ENCODE measurements at places on chromosomes 6 and 20.

GRCh38 chr6:133632206-133632605 is 256.7 kb upstream of the TCF21 start:
- no peak for DNase-seq

DNA sequence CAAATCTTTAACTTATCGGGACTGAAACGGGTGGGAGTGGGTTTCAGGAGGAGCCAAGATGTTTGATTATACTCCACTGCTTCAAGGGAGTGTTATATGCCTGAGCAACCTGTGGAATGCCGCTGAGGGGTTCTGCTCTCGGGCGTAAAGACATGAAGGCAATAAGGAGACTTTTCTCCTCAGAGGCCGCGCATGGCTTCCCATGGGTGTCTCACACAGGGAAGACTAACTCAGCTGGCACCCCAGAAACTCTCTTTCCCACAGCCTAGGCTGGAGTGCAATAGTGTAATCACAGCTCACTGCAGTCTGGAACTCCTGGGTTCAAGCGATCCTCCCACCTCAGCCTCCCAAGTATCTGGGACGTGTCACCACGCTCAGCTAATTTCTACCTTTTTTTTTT is 5.1 kb upstream of the C20orf141 start:
- DNase-seq: no peak

DNA sequence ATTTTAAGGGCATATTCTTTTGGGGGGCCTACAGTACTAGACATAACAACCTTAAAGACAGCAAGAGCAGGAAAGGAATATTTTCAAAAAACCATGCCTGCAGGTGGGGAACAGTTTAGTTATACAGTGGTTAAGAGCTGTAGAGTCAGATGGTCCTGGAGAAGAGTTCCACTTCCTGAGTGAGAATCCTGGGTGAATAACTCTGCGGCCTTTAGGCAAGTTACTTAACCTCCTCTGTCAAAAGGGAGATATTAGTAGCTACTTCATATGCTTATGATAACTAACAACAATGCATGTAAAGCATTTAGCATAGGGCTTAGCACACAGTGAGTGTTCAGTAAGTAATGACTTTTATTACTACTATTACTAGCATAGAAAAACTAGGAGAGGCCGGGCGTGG is 119.2 kb upstream of the TAB2 start:
- no peak for DNase-seq

DNA sequence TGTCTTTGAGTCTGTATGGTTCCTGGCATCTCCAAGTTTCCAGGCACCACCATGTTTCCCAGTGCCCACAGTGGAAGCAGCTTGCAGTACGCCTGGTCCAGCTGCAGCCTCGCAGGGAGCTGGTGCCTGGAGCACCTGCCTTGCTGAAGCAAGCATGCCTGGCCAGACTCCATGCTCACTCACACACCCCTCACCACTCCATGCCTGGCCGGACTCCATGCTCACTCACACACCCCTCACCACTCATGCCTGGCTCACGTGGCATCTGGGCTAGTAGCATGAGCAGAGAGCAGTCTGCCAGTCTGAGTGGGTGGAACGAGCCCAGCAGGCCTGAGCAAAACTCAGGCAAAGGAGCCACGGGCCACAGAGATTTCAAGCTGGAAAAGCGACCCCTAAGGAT is 214.3 kb downstream of the TFAP2C start:
- no peak for DNase-seq

DNA sequence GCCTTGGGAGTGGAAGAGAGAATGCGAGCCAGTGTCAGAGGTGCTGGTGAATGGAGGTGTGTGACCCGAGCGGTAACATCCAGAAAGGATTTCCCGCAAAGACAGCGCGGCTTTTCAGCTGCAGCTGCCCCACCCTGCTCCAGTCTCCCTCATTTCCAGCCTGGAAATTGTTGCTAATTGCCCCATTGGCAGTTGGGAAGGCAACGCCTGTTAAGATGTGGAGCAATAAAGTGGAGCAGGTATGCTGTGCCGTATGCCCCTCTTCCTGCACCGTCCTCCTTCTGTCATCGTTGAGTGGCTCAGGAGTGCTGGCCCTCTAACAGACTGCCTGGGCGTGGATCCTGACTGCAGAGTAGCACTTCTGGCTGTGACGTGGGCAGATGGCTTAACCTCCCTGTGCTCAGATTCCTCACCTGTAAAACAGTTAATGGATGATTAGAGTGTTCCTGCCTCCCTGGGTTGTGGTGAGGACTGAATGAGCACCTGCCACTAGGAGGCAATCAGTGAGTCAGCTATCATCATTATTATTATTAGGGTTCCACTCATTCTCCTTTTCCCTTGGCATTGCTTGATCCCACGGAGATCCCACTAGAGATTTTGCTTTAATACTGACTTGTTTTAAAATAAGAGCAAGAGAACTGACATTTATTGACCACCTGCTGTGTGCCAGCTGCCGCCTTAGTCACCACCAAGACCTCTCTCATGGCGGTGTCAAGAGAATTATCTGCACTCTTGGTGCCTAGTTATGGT is 11.7 kb downstream of the ARFGEF2 start:
- no peak for DNase-seq

DNA sequence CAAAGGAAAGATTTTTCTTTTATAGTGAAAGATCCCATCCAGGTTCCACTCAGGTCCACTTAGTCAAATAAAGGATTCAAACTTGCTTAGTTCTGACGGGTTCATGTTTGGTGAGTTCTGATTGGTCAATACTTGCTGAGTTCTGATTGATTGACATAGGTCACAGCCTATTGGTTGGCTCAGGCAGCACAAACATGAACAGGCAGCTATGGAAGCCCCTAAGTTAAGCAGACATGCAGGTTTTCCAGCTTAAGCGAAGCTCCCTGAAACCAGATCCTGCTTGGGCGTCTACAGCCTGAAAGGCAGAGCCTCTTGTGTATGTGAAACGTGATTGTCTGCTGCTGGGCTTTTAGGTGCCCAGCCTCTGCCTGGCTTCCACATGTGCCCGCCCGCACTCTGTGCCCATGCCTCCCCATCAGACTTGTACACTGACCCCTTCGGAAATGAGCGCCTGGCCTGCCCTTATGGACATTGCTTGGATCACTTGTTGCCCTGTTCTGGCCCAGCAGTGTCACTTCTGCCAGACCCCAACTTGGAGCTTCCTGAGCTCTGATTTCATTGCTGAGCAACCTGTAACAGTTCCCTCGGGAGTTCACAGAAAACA is 45.4 kb upstream of the ECI2 start:
- no peak for DNase-seq

- DNase-seq: no peak
Observed at GRCh38 chr6:77095936-77096627, 367.2 kb downstream of the HTR1B start.

GRCh38 chr6:147691446-147691845 is 183.0 kb downstream of the SAMD5 start:
- no peak for DNase-seq

GRCh38 chr6:169340395-169340794 is 86.7 kb upstream of the THBS2 start:
- DNase-seq: no peak

DNA sequence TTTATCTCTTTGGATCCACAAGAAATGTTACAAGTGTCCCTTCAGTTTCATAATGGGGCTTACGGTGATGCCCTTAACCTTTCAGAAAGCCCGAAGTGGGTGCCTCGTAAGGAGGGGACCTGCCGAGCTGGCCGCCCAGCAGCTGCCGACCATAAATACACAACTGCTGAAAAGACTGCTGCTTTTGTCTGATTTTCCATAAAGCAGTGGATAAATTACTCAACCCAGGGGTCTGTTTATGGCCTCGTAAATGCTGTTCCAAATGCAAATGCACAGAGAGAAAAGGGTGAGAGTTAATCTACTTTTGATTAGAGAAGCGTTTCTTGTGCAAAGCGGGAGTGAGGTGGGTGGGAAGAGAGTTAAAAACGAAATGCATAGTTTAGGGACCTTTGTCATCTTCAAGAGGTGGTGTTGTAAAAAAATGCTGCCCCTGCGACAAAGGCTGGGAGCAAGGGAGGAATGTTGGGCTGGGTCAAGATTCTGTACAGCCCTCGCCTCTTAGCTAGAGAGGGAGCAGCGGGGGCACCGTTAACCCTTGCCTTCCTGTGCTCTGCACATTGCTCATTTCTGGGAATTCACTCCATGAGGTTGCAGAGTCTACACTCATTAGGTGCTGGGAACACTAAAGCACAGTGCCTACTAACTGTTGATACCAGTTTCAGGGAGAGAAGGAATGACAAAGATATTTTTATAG is 112.0 kb upstream of the MTHFD1L start:
- no peak for DNase-seq

DNA sequence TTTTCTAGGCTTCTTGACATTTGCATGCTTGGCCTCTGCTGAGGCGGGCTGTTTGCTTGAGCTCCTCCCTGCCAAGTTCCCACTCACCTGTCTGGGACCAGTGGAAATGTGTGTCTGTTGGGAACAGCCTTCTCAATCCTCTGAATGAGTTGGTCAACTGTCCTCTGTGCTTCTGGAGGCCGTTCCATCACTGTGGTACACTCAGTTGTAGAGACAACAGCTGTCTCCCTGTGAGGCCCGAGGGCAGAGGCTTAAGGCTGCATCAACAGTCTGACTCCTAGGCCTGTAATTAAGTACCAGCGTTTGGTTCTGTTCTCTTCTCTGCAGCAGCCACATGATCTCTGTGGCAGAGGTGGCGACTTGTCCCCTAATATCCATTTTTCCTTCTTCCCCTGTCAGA is 110.9 kb downstream of the CDC5L start:
- DNase-seq: no peak

DNA sequence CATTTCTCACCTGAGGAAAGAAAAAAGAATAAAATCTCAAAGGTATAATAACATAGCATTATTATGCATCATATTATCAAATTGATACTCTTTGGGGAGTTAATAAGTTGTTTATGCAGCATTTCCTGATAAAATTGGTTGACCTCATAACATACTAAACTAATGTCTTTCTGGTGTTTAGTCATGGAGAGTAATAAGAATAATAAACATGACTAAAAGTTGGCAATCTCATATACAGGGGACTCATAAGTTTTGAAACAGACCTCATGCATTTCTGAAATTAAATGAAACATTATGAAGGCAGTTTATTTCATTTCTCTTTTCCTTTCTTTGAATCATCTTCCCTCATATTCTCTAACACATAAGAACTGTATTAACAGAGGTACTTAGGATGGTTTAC is 60.5 kb upstream of the PRDM1 start:
- no peak for DNase-seq

GRCh38 chr6:47134476-47135189 is 92.5 kb upstream of the ADGRF1 start:
- no peak for DNase-seq

DNA sequence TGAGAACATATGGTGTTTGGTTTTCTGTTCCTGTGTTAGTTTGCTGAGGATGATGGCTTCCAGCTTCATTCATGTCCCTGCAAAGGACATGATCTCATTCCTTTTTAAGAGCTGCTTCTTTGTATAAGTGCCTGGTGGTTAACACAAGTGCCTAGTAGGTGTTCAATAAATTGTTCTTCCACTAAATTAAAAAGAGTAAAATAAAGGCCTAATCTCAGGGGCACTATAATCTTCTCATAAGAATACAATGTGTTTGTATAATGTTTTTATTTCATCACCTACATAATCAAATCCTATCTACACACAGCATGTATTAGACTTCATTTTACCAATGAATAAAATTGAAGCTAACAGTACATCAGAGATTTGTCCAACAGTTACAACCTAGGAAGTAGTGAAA is 252.7 kb downstream of the KHDC1L start:
- DNase-seq: no peak

DNA sequence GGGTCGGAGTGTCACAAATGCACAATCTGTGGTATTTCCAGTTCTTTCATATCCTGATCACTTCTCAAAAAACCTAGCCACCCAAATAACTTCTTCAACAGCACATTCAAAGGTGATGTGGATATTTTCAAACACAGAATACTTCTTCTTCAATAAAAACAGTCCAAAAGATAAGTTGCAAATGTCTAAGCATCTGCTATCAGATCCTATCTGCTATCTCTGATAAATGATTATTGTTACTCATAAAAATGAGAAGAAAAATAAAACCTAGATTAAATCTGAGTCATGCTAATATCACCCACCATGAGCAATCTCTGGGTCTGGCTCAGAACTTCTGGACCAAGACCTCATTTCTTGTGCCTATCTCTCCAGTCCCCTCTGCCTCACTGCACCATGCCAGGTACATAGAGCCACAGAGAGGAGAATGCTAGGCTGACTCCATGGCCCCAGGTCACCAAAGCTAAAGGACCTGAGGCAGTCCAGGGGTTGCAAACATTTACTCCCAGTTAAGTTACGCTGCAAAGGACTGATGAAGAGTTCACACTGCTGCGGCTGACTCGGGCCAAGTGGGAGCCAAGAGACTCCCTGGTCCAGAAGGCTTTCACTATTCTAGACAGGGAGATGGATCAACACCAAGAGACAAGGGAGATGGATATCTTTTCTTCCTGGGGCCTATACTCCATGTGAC is 101.4 kb downstream of the KIF13A start:
- DNase-seq: no peak

DNA sequence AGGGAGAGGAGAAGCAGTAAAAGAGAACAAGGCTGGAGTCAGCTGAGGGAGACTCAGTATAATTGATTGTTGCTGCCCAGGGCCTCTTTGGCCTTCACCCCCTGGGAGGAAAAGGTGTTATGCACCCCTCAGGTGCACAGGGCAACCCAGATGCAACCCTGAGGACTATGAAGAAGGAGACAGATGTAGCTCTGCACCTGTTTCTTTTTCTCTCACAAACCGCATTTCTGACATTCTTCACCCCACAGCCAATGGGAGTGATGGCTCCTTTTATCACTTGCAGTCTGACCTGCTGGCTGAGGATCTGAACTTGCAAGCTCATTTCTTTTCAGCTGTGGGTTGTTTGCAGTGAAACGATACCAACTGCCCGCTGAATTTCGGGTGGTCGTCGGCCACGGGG is 64.1 kb upstream of the F13A1 start:
- DNase-seq: no peak

DNA sequence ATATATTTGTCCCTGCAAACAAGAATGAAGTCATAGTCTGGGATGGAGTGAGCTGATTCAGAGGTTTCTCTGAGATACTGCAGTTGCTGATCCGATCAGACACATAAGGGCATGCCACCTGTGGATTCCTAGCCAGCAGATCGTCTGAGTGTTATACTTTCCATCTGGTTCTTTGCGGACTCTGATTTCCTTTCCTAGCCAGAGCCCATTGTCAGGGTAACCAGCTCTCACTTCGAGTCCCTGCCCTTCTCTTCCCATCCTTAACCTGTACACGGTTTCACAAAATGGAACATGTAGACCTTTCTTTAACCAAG is 100.9 kb downstream of the TMEM200A start:
- no peak for DNase-seq

GRCh38 chr6:117918454-117918853 is 11.4 kb downstream of the SLC35F1 start:
- DNase-seq: no peak

- DNase-seq: no peak
Observed at GRCh38 chr6:2579804-2580570, 170.7 kb downstream of the MYLK4 start.
